ENCODE measurements at places on chromosomes 3 and 15. TPM values are rescaled to one million over a fixed set of nuclear protein-coding genes. Genes with fewer than 3 reads are reported as not detected.
A peak's percentile ranks its signal among the peaks of the same experiment; 100 is the strongest.

DNA sequence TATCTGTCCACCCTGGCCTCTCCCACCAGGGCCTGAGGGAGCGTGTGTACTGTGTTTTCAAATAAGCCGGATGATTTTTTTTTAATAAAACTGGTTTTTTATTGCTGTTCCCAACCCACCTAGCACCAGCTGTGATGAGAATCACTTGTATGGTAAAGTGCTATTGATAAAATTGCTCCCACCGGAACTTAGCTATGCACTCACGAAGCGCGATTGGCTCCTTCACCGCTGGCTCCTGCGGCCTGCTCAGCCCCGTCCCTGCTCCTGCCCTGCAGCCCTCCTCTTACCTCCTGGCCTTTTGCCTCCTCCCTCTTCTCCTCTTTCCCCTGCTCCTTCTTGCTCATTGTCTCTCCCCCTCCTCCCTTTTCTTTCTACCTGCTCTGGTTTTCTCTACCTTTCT lies 183.7 kb downstream of the TLE3 start:
- H3K27me3 ChIP-seq = no peaks in the 10 kb centered on the region
- no peaks in the 10 kb centered on the region for H3K4me1 ChIP-seq
- H3K36me3 ChIP-seq = no peaks in the 10 kb centered on the region
- DNase-seq = no peak
- no peak overlapping the region for H3K4me3 ChIP-seq
- H3K27ac ChIP-seq = no peak overlapping the region

The LCTL gene
- not detected for total RNA-seq

DNA sequence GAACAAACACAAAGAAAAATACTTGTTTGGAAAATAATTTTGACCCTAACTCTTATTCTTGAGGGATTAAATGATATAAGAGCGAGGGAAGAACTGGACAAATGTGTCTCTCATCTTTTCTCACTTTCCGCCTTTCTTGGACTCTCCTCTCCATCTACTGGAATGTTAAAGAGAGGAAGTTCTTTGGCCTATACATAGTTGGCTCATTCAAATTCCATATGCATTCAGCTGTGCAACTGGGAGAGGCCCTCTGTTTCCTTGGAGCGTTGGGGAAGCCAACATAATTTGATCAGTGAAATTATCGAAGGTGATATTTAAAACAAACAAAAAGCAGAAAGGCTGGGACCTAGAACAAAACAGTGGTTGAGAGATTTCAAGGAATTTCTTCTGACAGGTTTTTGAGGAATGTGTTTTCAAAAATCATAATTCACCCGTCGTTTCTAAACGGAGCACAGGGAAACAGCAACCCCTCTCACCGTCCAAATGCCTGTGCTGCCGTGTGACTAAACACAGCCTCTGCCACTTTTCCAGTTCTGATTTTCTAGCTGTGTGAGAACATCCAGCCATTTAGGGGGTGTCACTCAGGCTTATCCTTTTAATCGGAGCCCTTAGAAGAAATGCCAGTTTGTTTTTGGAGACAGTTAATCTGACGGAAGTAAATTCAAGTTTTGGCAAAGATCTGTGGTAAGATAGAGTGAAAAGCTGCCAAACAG lies 489.9 kb downstream of the SOX2 start:
- H3K36me3 ChIP-seq = no peaks in the 10 kb centered on the region
- DNase-seq = no peak
- no peaks in the 10 kb centered on the region for H3K4me1 ChIP-seq
- no peak overlapping the region for H3K27ac ChIP-seq

GRCh38 chr3:4729061-4729973 lies 236.2 kb downstream of the ITPR1 start:
- DNase-seq = no peak
- H3K36me3 ChIP-seq = peaks cover 8% of the 10 kb centered on the region
- H3K4me1 ChIP-seq = no peaks in the 10 kb centered on the region
- H3K27ac ChIP-seq = no peak overlapping the region
- no peak overlapping the region for H3K4me3 ChIP-seq
- no peaks in the 10 kb centered on the region for H3K27me3 ChIP-seq

DNA sequence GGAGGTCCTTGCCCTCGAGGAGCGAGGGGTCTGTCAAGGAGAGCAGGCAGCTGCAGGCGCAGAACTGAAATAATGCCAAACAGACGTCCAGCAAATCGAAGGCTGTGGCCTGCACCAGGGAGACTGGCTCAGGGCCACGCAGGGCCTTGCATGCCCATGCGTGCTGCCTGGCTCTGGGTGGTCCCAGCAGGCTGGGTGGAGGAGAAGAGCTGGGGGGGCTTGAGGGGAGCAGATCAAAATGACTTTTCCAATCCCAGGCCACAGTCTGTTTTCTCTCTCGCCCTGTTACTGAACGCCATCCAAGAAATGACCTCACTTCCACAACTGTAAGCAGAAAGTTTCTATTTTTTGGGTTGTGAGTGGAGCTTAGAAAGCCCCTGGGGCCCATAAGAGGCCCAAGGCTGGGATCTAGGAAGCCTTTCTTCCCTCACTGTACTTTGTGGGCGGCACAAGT lies 96.9 kb upstream of the RPL32 start:
- peaks cover 5% of the 10 kb centered on the region for H3K4me1 ChIP-seq
- H3K36me3 ChIP-seq = no peaks in the 10 kb centered on the region
- DNase-seq = no peak
- no peak overlapping the region for H3K27ac ChIP-seq
- no peak overlapping the region for H3K4me3 ChIP-seq

- no peaks in the 10 kb centered on the region for H3K36me3 ChIP-seq
- H3K4me1 ChIP-seq = no peaks in the 10 kb centered on the region
- H3K27me3 ChIP-seq = no peaks in the 10 kb centered on the region
- peak overlapping the region; percentile 75 for H3K27ac ChIP-seq
- DNase-seq = no peak
These were observed 66.1 kb downstream of the FILIP1L start for GRCh38 chr3:100048248-100048647.

The SFMBT1 gene
- 16.1 TPM for total RNA-seq

Data from Peyer's patch (tissue), 4 donors.